K562 (cell line): ENCODE measurements at places on chromosomes 2 and 18.

DNA sequence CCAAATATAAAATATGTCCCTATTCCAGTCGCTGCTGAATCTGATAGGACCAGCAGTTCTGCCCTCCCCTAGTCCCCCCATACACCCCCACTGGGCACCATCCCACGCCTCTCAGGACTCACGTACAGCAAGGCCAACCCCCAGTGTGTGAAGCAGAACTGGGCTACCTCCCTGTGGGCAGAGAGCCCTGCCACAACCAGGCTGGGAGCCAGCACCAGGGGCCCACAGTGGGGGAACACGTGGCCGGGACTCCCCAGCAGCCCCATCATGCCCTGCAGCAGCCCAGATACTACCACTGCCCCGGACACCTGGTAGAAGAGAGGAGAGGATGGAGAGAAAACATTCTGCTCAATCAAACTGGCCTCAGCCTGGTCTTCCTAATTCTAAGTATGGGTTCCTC is 1.3 kb downstream of the SLC23A3 start:
- DNase-seq = no peak

- no peak for DNase-seq
These were observed 277.2 kb downstream of the AGPS start for GRCh38 chr2:177669625-177670330.

DNA sequence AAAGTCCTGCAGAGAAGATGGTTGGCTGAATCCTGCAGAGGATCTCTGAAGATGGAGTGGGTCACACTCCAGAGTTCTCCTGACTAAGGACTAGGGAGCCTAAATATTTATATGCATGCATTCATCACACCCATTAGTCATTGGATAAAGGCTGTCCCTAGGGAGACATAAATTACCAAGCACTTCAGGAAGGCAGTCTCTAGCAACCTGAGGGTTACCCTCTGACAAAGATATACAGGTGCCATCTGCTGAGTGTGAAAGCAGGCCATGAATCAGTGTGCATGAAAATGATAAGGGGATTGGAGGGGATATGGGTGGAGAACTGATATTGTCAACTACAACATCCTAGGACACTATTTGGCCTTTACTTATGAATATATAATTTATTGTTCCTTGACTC is 294.8 kb upstream of the DDX18 start:
- no peak for DNase-seq

- DNase-seq = no peak
These were observed 214.4 kb downstream of the SRBD1 start for GRCh38 chr2:45396671-45397070.

- DNase-seq = no peak
These were observed 227.4 kb upstream of the ZNF804A start for GRCh38 chr2:184370954-184371353.

DNA sequence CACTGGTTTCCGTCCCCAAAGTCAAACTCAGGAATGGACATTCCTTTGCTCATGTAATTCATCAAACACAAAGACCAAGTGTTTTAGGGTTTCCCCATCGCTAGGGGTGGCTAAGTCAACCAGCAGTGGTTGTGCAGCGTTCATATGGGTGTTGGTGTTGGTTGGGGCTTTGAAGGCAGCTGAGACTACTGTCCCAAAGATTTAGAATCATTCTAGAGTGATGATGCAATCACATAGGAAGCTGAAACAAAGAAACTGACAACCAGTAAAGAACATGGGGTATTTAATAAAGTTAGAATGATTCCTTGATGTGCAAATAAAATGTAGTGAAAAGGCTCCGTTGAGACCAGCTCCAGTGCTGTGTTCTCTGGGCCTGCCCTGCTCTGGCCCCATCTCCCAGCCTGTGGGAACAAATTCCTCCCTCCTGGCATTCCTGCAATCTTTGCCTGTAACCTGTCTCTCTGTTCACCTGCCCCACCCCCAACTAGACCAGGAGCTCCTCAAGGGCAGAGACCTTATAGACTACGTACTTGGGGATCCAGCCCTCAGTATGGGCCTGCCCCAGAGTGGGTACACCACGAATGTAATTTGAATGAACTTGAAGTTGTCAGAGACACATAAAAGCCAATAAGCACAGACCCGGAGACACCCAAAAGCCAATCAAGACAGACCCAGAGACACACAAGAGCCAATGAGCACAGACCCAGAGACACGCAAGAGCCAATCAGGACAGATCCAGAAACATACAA is 191.7 kb upstream of the TWIST2 start:
- DNase-seq = no peak

DNA sequence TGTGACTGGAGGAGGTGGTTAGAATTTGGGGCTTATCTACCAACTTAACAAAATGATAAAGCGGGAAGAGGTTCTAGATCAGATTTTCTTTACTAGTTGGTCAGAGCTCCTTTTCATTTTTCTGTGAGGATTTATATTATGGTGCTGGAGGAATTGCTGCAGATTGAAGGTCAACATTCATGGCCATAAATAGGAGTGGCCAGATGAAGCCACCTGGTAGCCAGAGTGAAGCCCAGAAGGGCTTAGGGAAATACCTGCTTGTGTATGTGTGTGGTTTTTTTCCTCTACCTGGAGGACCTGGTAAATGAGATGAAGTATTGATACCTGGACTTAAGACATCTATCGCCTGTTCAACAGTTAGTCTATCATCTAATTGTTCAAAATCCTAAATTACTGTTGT is 122.9 kb upstream of the MSTN start:
- DNase-seq = no peak

- DNase-seq = no peak
These were observed 7.9 kb downstream of the ARL4C start for GRCh38 chr2:234488913-234489451.

GRCh38 chr2:230774348-230774951 is 61.8 kb downstream of the CAB39 start:
- DNase-seq = peak; percentile 27

- DNase-seq = no peak
These were observed 53.4 kb downstream of the BOLA3 start for GRCh38 chr2:74094291-74094690.

DNA sequence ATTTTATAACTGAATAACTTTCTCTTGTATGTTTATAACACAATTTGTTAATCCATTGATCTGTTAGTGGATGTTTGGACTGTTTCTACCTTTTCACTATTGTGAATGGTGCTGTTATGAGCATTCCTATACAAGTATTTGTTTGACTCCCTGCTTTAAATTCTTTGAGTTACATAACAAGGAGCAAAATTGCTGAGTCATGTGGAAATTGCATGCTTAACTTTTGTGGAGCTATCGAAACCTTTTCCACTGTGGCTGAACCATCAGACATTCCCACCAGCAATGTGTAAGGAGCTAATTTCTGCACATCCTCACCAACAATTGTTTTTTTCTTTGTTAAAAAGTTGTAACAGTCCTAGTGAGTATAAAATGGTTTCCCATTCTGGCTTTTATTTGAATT is 415.5 kb downstream of the CBLN2 start:
- DNase-seq = no peak

DNA sequence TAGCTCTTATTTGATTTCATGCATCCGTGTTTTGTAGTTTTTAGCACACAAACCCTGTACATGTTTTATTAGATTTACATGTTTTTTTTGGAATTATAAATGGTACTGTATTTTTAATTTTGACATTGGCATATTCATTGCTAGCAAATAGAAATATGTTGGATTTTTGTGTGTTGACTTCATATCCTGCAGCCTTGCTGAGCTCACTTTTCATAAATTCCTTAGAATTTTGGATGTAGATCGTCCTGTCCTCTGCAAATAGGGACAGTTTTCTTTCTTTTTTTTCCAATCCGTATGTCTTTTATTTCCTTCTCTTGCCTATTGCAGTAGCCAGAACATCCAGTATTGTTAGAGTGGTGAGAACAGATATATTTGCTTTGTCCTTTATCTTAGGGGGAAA is 46.7 kb upstream of the GPR17 start:
- DNase-seq = no peak

DNA sequence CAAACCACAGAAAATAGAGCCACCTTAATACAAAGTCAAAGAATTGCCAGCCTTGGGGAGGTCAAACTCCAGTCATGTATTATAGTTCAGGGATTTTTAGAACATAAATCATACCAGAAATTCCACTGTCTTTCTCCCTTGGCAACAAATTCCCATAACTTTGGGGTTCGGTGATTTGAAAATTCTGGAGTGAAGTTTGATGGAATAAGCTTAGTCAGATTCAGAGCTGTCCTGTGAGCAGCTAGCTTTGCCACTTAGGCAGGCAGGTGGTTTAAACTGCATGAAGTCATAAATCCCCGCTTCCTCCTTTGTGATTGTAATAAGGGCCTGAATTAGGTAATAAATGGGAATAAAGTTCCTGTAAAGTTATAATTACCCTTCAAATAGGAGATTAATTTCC is 457.0 kb upstream of the HNMT start:
- DNase-seq = no peak

DNA sequence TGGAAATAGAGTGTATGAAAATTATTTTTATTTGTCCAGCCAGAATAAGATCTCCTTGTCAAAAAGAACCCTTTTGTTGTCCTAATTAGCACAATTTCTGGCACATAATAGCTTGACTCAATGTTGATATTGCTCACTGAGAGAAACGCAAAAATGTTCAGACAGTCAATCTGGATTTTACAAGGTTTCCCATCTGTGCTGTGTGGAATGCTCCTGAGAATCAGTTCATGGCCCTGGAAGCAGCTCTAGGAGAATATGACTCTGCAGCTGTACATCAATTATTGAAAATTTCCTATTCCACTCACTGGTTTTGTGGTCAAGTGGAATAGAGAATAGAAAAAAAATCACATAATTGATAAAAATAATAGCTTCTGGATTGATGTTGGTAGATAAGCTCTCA is 1582.9 kb upstream of the NXPH2 start:
- no peak for DNase-seq

- peak; percentile 28 for DNase-seq
These were observed 95.0 kb downstream of the TNFRSF11A start for GRCh38 chr18:62420151-62420512.

GRCh38 chr2:133802409-133803039 is 234.3 kb upstream of the NCKAP5 start:
- DNase-seq = no peak

DNA sequence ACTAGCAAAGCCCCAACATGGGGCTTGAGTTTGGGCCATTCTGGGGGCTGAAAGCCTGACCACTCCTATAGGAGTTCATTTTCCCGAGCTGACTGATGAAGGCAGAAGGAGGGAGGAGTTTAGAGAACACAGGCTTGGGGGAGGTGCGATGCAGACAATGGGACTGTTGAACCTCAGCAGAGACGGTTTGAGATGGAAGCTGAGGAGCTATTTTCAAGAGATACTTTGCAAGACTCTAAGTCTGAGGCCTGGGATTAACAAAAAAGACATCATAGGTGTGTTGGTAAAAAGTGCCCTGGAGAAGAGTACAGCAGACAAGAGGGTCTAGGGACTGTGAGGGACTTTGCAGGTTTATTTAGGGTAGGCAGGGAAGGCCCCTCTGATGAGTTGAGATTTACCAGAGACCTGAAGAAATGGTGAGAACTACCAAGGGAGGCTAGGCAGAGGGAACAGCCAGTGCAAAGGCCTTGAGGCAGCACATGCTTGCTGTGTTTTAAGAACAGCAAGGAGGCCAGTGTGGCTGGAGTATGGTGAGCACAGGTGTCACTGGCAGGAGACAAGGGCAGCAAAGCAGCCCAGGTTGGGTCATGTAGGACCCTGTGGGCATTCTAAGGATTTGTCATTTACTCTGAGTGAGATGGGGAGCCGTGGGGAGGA is 31.6 kb downstream of the PCBP1 start:
- peak; percentile 73 for DNase-seq

- peak; percentile 60 for DNase-seq
These were observed 2.0 kb upstream of the CAPN10 start for GRCh38 chr2:240584486-240585031.

DNA sequence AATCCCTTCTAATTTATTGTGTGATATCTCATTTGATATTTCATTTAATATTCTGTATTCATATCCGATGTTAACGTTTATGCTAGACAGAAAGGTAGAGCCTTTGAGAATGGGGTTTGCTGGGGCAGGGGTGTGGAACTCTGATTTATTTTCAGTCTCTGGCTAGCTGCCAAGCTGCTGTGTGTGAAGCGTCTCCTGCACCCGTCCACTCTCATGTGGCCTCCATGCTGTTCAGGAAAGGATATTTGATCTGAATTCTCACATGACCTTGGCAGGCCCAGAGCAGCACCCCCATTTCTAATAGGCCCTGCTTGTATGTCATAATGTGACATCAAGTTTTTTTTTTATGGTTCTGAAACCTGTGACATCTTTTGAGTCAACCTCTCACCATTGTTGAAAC is 1.6 kb downstream of the IL1R1 start:
- no peak for DNase-seq

- no peak for DNase-seq
These were observed 177.9 kb upstream of the ARL4C start for GRCh38 chr2:234674781-234675201.

- DNase-seq = no peak
These were observed 18.1 kb upstream of the RANBP2 start for GRCh38 chr2:108701208-108701607.

GRCh38 chr18:69220529-69220928 is 180.2 kb upstream of the DOK6 start:
- DNase-seq = no peak

DNA sequence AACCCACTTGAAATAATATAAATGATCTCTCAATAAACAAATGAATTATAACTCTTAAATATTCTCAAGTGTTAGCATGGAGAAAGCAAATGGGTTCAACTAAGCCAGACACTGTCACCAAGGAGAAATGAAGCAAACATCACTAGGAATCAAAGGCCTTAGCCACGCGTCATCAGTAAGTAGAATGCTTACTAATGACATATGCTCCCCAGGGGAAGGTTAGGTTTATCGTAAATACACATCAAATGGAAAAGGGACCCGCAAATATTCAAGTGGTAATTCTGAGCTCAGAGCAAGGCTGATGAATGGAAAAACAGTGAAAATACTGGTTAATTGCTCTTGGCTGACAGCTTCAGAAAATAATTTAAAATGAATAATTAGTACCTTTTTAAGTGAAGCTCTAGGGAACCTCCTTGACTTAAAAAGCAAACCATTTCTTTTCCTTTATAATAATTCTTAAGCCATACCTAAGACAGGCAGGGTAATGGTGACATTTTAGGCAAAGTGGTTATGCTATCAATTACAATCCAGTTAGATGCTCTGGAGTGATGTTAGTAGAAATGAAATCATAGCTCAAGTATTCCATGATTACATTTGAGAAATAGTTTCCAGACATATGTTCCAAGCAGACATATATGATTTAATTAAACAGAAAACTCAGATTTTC is 101.5 kb downstream of the ALPK2 start:
- no peak for DNase-seq

DNA sequence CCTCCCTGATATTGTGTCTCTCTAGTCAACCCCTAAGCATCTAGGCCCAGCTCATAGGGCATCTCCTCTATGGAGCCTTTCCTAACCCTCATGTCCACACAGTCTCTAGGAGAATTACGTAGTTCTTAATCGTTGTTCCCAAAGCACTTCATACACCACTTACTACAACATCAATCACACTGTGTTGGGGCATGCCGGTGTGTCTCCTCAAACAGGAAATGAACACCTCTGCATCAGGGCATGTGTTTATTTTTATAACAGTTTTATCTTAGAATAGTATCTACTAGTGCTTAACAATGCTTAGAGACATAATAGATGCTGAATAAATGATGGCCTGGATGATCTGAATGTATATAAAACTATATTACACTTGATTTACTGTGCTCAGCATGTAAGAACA is 19.7 kb downstream of the CYP1B1 start:
- DNase-seq = no peak
